ENCODE measurements at places on chromosomes 7 and 10.

DNA sequence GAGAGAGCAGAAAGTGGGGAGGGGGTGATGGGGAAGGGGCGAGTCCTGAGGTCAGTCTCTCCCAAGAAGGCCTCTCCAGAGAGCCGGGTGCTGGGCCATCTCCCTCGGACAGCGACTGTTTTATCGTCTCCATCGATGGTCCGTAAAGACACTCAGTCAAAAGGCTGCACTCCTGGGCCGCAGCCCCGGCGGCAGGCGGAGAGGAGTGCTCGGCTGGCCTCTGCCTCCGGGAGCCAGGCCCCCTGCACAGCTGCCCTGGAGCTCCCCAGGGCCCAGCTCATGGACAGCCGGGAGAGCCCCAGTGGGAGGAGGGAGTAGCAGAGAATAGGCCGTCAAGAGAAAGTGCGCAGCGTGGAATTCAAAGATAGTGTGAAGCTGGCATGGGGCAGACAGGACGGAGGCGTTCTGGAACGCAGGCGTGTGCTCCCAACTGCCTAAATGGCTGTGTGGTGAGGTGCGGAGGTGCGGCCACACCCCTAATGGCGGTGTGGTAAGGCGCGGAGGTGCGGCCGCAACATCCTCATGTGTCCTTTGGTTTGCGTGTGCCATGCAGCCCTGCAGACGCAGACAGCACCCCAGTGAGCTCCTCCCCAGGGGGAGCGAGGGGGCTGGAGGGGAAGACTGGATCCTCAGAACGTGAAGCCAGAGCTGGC is 477.5 kb upstream of the FOXK1 start:
- DNase-seq: no peak

DNA sequence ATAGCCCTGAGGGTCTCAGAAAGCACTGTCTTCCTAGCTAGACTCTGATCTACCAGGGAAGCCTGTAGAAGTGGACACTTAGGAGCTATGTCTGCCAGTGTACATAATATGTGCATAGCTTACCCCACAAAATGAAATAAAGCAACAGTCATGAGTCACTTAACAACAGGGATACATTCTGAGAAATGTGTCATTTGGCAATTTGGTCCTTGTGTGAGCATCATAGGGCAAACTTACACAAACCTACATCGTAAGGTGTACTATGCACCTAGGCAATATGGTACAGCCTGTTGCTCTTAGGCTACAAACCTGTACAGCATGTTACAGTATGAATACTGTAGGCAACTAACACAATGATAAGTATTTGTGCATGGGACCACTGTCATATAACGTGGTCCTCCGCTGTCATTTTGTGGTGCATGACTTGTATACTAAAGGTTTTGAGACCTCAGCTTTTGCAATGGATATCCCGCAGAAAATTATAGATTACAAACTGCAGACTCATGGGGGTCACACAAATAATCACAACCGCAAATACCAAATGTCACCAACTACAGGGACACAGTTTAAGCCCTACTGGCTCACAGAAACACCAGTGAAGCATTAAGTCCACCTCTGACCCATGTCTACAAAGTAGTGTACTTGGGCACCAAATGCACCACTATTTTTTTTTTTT is 1.7 kb downstream of the URGCP start:
- DNase-seq: no peak

DNA sequence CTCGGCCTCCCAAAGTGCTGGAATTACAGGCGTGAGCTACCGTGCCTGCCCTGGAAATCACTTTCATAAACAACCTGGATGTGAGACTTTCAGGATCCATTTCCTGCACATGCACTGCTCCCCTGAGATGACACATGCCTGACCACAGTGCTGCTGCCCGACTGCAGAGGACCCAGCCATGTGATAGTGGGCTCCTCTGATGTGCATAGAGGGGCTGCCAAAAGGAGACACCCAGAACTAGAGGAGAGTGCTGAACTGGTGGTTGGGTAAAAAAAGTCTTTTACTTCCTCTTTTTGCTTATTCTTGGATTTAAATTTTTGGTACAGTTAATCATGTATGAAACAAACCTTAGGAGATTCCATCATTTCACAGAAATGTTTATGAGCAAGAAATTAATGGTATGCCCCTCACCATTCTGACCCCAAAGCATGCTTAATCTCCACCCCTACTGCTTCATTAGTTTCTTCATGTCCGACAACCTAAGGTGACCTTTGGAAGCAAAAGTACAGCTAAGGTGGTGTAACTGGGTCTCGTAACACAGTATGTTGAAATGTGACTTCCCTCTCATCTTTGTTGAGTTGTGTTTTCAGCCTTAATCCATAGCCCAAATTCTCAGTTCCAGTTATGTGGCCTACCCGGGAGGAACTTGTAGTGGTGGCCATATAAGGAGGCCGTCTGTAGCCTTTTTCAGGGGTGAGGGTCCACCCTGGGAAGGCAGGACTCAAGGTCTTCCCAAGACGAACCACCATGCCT is 111.1 kb downstream of the RNF216 start:
- no peak for DNase-seq

DNA sequence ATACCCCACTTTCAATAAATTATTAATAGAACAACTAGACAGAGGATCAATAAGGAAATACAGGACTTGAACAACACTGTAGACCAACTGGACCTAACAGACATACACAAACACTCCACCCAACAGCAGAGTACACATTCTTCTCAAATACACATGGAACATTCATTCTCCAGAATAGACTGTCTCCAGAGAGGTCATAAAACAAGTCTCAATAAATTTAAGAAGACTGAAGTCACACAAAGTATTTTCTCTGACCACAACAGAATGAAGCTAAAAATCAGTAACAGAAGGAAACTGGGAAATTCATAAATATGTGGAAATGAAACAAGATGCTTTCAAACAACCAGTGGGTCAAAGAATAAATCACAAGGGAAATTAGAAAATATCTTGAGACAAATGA is 119.8 kb downstream of the SMURF1 start:
- DNase-seq: no peak

DNA sequence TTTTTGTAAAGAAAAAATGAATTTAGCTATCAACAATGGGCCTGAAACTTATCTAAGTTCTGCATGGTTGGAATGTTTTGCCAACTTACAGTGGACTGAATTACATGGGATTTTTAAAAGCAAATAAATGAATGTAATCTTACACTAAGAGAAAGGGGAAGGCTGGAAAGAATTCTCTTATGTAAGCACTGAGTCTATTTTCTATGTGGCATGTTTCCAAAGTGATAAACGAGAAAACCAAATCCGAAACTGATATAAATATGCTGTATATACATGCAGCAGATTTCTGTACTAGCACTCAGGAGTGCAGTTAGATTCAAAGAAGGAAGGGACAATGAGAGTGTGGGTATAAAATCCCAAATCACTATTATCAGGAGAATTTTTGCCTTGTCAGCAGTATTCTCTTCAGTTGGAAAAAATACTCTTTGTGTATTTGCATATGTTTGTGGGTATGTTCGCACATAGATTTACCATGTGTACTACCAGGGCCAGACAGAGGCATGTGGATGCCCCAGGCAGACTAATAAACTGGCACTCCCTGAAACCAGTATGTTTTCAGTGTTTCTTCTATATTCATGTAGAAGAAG is 334.3 kb upstream of the SEMA3D start:
- peak; percentile 71 for DNase-seq

DNA sequence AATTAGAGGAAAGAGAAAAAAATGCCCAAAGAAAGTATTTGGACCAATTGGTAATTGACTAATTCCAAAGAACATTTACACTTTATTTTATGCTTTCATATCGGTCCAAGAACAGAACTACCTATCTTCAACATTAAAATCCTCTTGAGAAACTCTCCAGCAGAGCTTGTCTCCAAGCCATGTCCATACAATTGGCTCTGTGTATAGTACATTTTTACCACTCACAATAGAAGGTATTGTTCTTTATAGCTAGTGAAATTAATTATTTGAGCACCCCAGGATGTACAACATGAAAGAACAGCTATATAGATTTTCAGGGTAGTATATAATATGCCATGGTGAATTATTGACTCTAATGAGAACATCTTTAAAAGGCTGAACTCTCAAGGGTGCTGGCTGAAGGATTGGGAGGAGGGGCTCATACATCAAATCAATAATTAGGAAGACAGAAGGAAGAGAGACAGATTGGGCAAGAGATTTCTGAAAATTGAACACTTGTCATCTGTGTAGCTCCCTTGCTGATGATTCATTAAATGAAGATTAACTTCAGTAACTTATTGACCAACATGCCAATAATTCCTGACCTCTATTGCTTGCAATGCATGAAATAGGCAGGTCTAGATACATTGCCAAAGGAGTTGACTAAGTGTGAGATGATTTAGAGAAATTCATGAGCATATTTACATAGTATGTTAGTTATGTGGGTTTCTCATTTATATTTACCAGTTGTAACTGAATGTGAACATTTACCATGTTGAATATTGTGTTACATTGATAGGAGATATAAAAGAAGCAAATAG is 249.7 kb downstream of the MTERF1 start:
- no peak for DNase-seq

GRCh38 chr7:101875283-101875846 is 57.9 kb downstream of the CUX1 start:
- no peak for DNase-seq

GRCh38 chr7:101488826-101489572 is 126.3 kb downstream of the COL26A1 start:
- DNase-seq: no peak

DNA sequence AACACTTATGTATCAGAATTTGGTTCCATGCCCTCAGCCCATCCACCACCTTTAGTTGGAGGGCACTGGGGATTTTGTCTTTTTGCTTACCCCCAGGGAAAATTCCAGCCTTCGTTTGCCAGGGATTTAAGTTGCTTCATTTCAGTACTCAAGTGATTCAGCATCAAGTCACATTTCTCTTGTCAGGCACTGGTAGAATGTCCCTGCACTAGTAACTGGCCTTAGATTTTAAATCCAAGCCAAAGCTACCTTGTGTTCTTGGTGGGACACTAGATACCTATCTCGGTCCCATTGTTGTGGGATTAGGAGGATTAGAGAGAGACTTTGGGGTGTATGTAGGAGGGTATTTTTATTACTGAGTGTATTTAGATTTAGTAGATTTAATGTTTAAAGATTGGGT is 613.1 kb downstream of the SUGCT start:
- DNase-seq: no peak

DNA sequence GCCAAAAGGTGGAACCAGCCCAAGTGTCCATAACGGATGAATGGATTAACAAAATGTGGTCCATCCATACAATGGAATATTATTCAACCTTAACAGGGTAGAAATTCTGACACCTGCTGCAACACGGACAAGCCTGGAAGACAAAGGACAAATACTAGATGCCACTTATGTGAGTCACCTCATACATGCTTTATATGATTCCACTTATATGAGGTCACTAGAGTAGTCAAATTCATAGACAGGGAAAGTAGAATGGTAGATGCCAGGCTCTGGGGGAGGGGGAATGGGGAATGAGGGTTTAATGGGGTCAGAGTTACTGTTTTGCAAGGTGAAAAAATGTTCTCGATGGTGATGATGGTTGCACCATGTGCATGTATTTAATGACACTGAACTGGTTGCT is 34.0 kb upstream of the CYTH3 start:
- peak; percentile 52 for DNase-seq

- no peak for DNase-seq
Observed at GRCh38 chr7:94633014-94633341, 23.0 kb downstream of the SGCE start.

DNA sequence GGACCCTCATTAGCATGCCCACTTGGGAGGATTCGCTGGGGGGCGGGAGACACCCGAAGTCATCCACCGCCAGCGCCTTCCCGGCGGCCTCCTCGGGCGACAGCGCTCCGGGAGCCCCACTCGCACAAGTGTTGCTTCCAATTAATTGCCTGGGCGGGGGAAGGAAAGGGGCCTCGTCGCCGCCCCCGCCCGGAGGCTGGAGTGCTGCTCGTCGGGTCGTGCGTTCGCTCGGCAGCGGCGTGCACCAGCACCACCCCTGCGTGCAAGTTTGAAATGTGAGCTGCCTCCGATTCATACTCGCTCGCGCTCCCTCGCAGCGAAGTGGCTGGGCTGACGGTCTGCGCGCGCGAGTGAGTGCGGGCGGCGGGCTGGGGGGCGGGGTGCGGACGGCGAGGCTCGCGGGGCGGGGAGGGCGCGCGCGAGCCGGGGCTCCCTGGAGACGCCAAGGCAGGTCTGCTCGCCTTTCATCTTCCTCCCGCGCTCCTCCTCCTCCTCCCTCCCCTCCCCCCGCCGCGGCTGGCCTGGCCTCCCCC is 104.6 kb upstream of the PPIF start:
- DNase-seq: peak; percentile 83

DNA sequence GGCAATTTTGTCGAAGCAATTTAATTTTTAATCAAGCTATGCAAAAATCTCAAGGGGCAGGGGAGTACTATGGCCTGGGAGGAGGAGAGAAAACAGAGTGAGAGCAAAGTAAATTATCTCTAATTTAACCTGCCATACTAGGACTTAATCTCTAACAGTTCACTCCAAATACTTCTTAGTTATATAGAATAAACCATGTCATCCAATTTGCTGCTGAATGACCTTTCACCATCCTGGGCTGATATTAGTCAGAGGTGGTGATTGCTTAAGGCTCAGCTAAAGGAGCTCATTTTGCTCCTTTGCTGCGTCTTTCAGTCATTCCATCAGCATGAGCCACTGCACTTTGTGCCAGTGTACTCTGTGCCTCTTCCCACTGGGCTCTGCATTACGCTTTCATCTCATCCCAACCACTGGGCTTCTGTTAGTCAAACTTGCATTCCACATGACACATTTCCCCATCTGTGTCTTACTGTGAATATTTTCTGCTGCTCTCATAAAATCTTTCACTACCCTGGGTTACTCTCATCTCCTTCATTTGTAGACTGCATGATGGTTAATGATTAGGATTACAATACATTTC is 84.3 kb downstream of the CD36 start:
- peak; percentile 99 for DNase-seq

DNA sequence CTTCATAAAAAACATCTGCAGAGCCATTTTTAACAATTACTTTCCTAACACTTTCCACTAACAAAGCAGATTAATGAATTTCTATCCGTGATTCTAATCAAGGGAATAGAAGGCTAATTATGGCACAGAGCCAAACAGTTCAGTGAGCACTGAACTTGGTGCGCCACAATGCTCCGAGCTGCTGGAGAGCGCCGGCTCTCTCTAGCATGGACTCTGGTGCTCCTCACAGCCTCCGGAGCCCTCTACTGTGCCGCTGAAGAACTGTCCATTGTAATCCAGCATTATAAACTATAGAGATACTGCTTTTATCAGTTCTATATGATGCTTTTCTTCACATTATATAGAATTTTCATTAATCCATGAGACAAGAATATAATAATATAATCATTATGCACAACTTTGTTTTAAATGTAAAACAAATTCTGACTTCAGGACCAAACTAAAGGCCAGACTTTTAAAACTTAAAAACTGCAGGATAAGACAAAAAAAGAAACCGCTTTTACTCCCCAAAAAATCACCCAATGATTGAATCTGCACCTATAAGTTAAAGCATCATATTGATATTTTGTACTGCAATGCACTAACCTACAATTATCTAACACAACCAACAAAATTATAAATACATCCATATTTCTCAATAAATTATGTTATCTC is 123.6 kb downstream of the RNF32 start:
- DNase-seq: peak; percentile 90

- no peak for DNase-seq
Observed at GRCh38 chr7:128837521-128837921, 7.3 kb downstream of the FLNC start.

GRCh38 chr7:151439855-151440798 is at the start of gene CRYGN:
Gene CRYGN, minus strand, starts transcription at chr7:151440141. Its CDS starts 224 bp downstream, at chr7:151439917.
- no peak for DNase-seq
